ENCODE measurements at places on chromosomes 4 and X.
A peak's percentile ranks its signal among the peaks of the same experiment; 100 is the strongest.

DNA sequence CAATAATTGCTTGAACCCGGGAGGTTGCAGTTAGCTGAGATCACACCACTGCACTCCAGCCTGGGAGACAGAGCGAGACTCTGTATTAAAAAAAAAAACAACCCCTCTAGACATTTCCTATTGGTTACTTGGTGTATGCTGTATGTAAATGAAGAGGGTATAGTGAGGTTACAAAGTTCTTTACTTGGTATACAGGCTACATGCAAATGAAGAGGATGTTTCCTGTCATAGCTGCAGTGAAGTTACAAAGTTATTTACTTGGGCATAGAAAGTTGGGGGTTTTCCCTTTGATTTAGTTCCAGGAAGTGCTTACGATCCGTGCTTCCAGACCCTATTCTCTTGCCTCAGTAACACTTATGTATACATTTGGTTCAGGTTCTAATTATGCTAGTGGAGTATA lies 38.4 kb upstream of the CLNK start:
- no peak for DNase-seq

- DNase-seq, result peak; percentile 31
These were observed at the start of gene ARSJ for GRCh38 chr4:113979148-113979904. Gene ARSJ, minus strand, starts transcription at chr4:113979647. Its CDS starts 813 bp downstream, at chr4:113978834.

DNA sequence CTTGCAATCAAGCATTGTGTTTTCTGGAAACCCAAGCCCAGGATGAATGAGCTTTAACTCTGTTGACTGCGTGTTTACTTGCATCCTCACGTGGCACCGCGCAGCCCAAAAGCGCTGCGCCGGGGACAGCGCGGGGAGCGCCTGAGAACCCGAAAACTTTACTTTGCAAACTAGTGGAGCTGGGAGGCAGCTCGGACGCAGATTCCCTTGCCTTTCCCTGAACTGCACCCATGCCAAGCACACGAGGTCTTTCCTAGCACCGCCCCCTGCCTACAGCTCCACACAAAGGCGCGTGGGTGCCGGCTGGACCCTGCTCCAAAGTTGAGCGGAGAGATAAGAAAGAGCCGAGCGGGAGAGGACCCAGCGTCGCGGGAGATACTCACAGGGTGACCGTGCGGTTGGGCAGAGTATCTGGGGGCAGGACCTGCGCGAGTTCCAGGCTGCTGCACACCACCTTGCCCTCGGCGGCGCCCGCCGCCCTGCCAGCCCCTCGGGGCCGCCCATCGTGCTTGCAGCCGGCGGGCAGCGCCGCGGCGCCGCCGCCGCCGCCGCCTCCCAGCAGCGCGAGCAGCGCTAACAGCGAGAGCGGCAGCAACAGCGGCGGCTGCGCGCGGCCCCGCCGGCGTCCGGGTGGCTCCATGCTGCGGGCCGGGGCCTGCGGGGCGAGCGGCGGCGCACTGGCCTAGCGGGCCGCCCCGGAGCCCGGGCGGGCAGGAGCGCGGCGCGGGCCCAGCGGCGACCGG lies 550 bp downstream of the ADGRA3 start:
- DNase-seq, result peak; percentile 63

DNA sequence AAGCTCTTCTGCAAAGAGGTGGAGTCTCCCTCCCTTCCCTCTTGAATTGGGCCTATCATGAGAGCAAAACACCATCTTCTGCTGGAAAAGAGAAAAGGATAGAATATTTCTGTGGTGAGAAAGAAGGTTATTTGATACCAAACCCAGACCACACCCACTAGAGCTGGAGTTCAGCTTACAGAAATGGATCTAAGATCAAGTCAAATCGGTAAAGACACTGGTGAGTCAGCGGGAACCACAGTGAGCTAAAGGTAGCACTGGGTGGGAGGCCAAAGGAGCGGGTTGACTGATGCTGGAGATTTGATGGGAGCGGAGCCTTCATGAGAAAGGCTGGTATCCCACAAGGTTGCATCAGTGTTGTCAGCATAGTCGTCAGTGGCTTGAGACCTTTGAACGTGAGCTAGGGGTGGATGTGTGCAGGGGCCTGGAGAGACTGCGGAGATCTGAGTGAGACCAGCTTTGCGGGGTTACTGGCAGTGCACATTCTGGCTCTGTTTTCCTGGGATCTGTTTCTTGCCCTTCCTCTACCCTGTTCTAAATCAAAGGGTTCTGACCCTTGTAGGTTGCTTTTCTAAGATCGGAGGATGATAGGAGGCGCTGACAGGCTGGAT lies 106.4 kb upstream of the SCOC start:
- DNase-seq, result no peak

DNA sequence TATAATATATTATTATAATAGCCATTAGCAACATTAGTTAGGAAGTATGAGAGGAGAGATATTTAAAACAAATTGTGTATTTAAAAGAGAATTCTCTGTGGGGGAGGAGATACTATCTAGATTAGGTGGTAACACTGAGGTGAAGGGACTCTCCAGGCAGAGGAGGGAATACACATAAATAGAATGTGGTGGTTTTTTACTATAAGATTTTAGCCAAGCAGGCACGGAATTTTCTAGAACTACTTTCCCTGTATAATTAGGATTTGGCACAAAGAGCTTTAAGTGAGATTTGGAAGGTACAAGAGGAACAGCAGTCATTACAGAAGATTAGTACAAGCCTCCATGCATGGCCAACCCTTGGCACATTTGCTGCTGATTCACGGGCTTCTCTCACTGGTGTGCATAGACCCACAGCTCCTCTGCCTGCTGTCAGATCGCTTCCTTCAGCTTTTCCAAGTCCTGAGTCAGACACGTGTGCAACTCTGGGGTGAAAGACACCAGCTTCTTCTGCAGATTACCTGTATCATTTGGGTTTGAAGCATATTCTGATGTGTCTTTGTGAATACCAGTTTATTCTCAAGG lies 685.5 kb downstream of the KCTD8 start:
- DNase-seq, result no peak

DNA sequence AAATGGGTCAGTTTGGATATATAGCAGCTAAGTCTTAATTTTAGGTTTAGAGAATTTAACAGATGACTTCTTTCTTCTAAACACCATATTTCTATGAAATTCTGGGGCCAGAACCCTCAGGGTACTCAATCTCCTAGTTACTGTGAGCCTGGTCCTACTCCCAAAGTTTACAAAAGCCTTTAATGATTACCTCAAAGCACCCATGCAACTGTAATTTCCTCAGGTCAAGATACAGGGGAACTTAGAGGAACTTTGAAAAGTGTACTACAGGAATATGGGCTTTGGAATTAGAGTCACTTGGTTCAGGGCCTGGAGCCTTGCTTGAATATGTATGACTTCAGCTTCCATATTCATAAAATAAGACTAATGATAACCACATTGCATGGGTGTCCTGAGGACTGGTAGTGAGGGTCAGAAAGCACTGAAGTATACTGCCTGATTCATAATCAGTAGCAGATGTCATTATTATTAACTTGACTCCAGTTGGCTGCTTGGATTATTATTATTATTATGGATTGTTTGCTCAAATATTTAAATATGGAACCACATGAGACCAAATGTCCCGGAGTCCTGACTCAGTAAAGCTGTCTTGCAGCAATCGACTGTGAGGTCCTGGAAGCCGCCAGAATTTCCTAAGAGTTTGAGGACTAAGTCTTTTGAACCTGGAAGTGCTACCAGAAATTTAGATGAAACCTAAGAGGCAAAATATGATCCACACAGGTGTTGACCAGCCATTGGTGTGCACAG lies 2.0 kb upstream of the ADH7 start:
- DNase-seq, result no peak

DNA sequence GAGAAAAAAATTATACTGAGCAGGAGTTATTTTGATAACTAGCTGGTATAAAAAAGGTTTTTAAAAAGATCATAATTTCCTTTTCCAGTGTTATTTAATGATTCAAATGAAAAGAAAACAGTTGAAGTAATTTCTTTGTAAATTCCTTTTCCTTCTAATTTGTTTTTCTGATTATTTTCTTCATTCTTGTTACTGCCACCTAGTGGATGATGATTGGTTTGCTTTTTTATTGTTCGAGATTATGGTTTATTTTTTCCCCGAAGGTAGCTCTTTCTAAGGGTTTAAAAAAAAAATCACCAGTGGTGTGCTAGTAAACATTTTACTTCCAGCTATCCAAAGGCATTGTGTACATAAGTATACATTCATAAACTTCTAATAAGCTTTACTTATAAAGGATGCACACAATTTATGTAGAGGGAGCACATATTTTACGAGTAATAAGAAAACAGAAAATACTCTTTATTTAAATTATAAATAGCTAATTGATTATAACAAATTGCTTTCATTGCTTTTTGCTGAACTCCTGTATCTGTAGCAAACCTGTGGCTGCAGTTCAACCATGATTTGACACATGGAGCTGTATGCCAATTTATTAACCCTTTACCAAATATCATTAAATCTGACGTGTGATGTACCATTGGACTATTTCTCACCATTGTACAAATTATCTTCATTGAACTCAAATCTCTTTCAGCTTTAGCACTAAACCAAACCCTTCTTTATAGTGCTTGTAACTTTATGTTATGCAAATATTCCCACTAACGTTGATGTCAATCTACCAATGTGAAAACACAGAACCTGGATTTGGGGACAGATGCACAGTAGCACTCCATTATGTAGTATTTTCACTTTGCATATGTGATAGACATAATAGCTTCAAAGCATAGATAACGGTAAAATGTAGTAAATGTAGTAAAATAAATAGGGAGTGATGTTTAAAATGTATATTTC lies 97.8 kb upstream of the ANK2 start:
- DNase-seq, result peak; percentile 13

DNA sequence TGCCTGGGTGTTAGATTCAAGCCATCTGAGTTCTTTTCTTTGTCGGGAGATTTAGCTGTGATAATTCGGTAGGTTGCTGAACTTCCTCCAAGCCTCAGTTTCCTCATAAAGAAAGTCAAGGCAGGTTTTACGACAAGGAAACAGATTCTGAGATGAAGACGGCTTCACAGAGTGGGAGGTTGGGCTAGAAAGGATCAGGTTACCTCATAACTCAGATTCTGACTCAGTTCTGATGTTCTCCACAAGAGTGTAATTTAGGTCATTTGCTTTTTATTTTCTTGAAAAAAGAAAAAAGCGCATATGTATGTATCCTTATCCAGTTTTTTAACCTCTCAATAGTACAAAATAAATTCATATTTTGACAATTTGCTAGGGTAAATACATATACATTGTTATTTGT lies 47.2 kb upstream of the ELOVL6 start:
- no peak for DNase-seq

GRCh38 chrX:21779095-21779494 lies 21.2 kb upstream of the SMPX start:
- DNase-seq, result no peak

DNA sequence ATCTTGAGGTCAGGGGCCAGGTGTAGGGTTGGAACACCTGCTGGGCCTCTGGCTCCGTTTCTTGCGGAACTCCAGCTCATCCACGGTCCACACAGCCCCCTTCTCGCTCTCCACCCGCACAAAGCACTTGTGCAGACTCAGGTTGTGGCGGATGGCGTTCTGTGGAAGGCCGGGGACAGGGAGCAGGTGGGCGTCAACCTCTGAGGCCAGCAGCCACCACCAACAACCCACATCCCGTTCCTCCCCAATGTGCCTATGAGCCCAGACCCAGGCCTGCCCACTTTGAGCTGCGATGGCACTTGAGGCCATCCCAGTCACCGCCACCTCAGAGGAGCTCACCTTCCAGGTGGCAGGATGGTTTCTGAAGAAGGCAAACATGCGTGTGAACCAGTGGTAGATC lies 13.2 kb downstream of the FOXP3 start:
- DNase-seq, result no peak

DNA sequence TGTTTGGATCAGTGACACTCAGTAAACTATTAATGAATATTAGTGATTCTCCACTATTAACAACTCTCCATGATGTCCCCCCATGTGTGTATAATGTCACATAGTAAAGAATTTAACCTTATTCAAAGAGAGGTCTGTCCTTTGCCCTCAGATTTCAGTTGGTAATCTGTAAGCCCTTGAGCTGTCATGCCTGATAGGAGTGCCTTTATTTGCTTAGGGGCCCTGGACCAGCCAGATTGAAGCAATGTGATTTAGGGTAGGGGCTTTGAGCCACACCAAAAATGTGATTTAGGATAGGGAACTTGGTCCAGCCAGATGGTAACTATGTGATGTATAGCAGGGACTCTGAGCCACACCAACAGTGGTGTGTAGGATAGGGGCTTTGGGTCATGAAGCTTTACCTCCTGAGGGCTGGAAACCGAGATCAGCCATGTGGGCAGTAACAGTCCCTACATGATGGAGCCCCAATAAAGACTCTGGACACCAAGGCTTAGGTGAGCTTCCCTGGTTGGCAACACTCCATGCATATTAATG lies 44.3 kb upstream of the PAGE4 start:
- DNase-seq, result no peak

GRCh38 chr4:17168571-17168970 lies 270.1 kb upstream of the LDB2 start:
- DNase-seq, result no peak

DNA sequence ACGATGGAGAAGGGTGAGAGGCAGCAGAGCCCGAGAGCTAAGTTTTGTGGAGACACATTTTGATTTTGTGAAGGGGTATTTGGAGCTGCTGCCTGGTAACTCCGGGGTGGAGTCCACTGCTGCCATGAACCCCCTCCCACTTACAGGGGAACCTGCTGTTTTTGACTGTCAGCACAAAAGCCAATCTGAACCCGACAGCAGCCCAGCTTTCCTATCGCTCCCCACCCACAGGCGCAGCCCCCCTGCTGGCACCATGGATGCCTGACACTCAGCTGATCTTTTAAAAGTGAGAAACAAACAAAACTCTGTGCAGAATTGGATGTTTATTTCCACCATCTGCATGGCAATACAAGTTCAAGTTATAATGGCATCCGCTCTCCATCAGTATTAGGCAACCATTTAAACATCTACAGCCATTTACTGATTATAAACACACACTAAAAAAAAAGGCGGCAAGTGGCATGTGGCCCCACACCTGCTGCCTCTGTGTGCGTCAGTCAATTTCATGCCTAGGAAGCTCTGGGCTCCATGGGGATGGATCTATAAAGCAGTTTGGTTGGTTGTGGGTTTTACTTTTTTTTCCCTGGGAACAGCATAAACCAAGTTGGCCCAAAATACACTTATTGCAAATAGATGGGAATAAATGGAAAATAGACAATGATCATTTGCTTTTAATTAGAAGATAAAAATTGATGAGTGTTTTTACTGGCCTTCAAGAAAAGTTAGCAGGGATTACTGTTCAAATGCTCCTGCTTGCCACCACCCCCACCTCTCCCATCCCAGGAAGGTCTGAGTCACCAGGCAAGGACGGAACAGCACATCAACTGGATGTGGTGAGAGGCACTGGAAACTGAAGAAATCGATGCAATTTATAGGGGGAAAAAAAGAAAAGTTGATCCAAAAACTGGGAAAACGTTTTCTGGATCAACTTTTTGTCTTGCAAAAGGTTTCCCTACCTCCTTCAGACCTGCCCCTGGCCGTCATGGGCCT lies 46.0 kb downstream of the SEPSECS start:
- no peak for DNase-seq

DNA sequence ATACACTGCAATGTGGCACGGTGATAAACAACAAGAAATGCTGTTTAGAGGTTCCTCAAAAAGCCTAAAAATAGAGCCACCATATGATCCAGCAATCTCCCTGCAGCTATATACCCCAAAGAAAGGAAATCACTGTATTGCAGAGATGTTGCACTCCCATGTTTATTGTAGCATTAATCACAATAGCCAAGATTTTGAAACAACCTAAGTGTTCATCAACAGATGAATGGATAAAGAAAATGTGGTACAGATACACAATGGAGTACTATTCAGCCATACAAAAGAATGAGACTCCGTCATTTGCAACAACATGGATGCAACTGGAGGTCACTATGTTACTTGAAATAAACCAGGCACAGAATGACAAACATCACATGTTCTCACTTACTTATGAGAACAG lies 365.8 kb upstream of the DIPK2B start:
- DNase-seq, result no peak

- DNase-seq, result no peak
These were observed 138.2 kb upstream of the RAPGEF2 start for GRCh38 chr4:158964728-158965124.

All from common myeloid progenitor, CD34-positive (primary cell).